ENCODE measurements at places on chromosomes 1 and 21.

DNA sequence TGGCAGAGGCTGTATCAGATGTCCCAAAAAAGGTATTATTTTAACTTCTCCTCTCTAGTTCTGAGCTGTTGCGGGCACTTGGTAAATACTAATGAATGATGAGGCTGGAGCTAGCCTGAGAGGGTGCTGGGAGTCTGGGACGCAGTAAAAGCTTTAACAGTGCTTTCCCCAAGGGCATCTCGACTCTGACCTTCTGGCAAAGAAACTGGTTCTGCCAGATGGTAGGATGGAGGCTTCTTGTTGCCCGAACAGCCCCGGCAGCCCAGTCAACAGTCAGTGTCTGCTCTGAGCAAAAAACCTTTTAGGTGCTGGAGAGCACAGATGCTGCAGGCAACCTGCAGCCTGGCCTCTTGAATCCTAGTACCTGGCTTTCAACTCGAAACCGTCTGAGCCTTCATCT, 2.5 kb upstream of the PNRC2 start:
- no peak for DNase-seq

DNA sequence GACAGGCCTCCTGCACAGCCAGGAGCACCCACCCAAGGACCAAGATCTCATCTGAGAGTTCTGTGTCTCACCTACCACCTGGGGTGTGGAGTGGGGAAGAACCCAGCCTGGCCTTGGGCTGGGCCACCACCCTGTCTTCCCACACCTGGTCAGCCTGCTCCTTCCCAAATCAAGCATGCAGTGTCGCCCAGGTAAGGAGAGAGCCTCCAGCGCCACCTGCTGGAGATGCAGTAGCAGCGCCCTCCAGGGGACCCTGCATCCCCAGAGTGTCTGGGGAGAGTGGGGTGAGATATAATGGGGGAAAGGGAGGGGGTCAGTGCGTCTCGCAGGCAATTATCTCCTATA, 32.3 kb downstream of the KIAA2013 start:
- no peak for DNase-seq

DNA sequence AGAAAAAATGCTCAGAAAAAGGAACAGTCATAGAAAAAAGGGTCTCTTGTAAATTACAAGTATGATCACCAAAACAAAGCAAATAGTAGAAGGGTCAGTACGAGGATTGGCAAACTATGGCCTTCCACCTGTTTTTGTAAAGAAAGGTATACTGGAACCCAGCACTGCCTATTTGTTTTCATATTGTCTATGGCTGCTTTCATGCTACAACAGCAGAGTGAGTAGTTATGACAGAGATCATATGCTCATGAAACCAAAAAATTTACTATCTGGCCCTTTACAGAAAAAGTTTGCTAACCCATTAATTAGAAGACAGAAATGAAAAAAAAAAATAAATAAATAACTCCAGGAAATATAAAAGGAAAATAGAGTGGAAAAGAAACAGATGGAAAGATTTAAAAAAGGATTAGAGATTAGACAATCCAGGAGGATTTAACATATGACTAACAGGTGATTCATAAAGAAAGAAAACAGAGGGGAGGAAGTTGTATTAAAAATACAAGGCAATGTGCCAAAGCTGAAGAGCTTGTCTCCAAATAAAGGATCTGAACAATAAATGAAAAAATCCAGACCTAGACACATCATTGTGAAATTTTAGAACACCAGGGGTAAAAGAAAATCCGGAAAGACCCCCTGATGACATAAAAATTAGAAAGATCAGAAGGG, 108.5 kb upstream of the SERTAD4 start:
- no peak for DNase-seq

GRCh38 chr1:66316464-66317247, 217.3 kb upstream of the SGIP1 start:
- DNase-seq: no peak

- no peak for DNase-seq
Observed at GRCh38 chr1:74712881-74713280, 20.0 kb downstream of the CRYZ start.

DNA sequence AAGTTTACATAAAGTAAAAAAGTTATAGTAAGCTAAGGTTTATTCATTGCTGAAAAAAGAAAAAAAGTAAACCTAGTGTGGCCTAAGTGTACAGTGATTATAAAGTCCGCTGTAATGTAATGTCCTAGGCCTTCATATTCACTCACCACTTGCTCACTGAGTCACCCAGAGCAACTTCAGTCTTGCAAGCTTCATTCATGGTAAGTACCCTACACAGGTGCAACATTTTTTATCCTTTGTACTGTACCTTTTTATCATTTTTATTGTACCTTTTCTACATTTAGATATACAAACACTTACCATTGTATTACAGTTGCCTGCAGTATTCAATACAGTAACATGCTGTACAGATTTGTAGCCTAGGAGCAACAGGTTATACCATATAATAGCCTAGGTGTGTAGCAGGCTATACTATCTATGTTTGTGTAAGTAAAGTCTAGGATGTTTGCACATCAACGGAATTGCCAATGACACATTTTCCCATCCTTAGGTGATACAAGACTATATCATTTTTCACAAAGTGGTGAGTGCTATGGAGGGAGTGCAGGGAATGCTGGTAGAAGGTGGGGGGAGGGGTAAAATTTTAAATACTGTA, 58.0 kb upstream of the DMRTA2 start:
- DNase-seq: no peak

- no peak for DNase-seq
Observed at GRCh38 chr1:56627636-56628039, 17.5 kb upstream of the PRKAA2 start.

GRCh38 chr1:234780112-234780511, 170.1 kb upstream of the IRF2BP2 start:
- DNase-seq: no peak

DNA sequence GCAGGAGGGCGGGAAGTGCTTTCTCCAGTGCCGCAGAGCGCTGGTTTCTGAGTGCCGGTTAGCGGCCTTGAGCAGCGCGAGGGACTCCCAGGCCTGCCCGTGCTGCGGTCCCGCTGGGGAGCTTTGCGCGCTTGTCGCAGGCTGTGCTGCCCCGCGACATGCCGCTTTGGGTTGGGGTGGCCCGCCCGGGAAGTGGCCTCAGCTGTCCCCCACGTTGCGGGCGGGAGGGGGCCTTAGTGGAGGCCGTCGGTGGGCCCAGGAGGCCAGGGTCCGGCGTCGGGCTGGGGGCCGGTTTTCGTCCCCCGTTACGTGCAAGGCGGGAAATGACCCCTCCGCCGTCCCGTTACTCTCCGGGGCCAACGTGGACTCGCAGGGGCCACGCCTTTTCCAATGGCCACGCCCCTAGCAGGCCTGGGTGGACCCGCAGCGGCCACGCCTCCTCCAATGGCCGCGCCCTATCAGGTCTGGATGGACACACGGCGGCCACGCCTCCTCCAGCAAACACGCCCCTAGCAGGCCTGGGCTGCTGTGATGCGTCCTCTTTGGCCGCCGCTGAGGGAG, 977 bp upstream of the C1orf174 start:
- peak; percentile 63 for DNase-seq

DNA sequence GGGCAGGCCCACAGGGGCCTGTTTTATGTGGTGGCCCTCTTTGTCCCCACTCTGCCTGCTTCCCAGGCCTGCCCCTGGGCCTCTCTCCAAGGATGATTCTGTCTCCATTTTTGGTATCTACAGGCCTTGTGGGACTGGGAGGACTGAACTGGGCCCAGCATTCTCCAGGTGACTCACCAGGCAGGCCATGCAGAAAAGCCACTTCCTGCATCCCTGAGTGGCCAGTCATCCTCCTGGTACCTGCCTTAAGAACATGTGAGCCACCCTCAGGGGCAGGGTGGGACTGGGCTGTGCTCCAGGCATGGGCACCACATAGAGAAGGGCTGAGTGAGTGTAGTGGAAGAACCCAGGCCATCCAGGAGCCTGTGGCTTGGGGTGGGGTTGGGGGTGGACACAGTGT, 20.0 kb upstream of the BCAR3 start:
- DNase-seq: no peak

- DNase-seq: no peak
Observed at GRCh38 chr1:3922201-3922725, 22.2 kb upstream of the C1orf174 start.

- DNase-seq: no peak
Observed at GRCh38 chr1:227586733-227587132, 23.4 kb downstream of the ZNF678 start.

DNA sequence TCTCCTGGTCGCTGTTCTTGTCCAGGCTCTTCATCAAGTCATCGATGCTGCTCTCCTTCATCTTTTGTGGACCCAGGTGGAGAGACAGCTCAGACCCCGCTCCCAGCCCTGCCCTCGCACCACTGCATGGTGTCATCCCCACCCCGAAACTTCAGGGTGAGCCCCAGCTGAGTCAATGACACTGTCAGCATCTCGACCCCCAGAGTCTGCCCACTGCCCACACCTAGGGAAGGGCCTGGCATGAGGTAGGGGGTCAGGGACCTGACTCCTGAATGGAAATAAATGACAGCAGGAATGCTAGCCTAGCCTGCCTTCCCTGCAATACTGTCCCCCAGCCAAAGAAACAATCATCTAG, 1.6 kb upstream of the S100A6 start:
- no peak for DNase-seq

GRCh38 chr1:88609051-88609450, 75.0 kb upstream of the PKN2 start:
- no peak for DNase-seq

DNA sequence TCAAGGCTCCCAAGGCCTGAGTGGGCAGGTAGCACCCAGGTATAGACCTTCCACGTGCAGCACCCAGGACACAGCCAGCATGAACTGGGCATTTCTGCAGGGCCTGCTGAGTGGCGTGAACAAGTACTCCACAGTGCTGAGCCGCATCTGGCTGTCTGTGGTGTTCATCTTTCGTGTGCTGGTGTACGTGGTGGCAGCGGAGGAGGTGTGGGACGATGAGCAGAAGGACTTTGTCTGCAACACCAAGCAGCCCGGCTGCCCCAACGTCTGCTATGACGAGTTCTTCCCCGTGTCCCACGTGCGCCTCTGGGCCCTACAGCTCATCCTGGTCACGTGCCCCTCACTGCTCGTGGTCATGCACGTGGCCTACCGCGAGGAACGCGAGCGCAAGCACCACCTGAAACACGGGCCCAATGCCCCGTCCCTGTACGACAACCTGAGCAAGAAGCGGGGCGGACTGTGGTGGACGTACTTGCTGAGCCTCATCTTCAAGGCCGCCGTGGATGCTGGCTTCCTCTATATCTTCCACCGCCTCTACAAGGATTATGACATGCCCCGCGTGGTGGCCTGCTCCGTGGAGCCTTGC, 1.7 kb downstream of the GJB4 start:
- DNase-seq: no peak

DNA sequence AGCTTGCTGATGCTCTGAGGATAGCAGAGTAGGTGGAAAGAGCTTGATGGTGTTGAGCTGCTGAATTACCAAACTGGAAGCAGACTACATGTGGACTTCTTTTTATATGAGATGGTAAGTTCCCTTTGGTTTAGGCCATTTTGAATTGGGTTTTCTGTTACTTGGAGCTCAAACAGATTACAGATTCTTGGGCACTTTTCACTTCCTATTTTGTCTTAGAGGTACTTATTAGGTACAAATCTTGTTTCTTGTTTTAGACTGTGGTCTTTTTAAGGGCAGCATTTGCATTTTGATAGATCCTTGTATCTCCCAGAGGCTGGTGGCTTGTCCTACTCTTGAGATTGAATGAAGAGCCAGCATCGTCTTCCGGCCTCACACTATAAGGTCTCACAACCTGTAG, 70.2 kb downstream of the GADD45A start:
- DNase-seq: no peak

- no peak for DNase-seq
Observed at GRCh38 chr1:44519035-44519676, 114.1 kb downstream of the RNF220 start.

DNA sequence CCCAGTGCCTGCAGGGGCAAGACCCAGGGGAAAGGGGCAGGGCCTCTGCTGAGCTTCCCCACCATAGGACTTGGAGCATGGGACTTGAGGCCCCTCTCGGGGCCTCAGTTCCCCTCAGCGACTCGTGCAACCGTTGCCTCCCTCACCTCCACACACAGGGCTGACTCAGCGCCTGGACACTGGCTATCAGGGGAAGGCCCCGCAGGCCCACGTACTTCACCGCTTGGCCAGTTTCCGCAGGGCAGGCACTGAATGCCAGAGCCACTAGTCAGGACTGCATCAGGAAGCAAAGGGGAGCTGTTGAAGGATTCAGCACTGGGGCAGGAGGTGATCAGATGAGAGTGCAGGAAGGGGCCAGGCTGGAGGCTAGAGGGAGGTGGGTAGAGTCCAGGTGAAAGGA, 15.5 kb upstream of the FAM131C start:
- no peak for DNase-seq

- no peak for DNase-seq
Observed at GRCh38 chr1:240457203-240457602, 154.8 kb downstream of the GREM2 start.

DNA sequence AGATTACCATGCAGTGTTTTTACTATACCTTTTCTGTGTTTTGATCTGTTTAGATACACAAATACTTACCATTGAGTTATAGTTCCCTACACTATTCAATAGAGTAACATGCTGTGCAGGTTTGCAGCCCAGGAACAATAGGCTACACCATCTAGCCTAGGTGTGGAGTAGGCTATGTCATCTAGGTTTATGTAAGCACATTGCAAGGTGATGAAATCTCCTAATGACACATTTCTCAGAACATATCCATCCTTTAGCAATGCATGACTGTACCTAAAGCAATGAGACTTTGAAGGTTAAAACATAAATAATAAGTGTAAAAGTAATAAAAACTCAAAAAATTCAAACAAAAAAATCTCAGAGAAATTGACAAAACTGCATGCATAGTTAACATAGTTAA, 358.6 kb downstream of the USH2A start:
- DNase-seq: no peak

- no peak for DNase-seq
Observed at GRCh38 chr1:76186554-76187170, 112.1 kb downstream of the ST6GALNAC3 start.

GRCh38 chr1:46937270-46937669, 4.0 kb downstream of the CYP4A11 start:
- DNase-seq: no peak

- no peak for DNase-seq
Observed at GRCh38 chr1:186648613-186649012, 31.6 kb downstream of the PTGS2 start.

- DNase-seq: no peak
Observed at GRCh38 chr1:233281711-233282581, 13.6 kb downstream of the PCNX2 start.

GRCh38 chr21:42820616-42821465, 58.5 kb downstream of the WDR4 start:
- DNase-seq: no peak

- no peak for DNase-seq
Observed at GRCh38 chr1:151175863-151176262, at the start of gene TMOD4. TMOD4 (minus strand) TSS chr1:151175981; CDS start chr1:151174875, 1,106 bp downstream.

DNA sequence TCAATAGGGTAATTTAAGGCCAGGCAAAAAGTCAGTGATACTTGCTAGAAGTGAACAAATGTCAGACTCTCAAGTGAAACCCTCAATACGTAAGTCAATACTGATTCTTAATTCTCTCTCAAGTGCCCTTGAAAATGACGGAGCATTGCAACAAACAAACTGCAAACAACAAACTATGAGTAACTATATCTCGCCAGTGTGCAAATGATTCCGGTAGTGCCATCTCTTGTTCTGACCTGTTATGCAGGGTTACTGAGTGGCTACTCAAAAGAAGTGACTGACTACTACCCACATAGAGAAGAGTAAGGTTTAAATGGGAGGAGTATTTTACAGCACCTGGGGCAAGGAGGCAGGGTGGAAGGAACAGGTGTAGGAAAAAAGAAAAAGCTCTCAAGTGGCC, 1.6 kb downstream of the SLC19A2 start:
- DNase-seq: no peak
